ENCODE measurements at places on chromosomes 4 and X.
A peak's percentile ranks its signal among the peaks of the same experiment; 100 is the strongest.

DNA sequence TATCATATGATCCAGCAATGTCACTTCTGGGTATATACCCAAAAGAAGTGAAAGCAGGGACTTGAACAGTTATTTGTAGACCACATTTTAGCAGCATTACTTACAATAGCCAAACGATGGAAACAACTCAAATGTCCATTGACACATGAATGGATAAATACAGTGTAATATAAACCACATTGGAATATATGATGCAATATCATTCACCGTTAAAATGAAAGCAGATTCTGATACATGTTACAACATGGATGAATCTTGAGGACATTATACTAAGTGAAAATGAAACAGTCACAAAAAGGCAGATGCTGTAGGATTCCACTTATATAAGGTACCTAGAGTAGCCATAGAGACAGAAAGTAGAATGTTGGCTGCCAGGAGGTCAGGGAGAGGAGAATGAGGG lies 130.5 kb upstream of the SMAD1 start:
- no peak for DNase-seq

DNA sequence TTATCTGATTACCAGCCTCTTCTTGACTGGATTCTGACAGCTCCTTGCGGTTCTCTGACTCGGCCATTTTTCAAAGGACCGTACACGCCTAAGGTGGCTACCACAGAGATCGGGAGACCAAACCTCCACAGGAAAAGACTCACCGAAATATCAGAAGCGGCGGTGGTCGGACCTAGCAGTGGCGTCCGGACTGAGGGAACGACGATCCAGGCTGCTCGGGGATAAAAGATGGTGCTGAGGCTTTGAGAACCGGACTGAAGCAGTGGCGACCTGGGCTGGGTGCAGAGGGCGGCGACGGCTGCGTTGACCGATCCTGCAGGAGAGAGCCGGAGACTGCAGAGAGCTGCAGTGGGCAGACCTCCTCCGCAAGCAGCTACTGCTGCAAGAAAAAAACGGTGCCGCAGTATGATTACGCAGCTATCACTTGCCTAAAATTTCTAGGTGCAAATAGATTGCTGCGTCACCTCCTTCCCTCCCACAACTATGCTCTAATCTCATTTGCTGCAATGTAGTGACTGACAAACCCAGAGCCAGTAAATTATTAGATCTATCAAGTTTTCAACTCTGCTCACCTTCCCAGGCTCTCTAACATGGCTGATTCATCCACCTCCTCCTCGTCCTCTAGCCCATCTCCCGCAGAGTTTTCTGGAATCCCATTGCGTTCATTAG lies at the start of gene NAP1L2:
Gene NAP1L2 (minus strand): TSS at position 426 of the 669 bp plus-strand sequence. CDS start 359 bp downstream, at position 67.
- DNase-seq = peak; percentile 41

DNA sequence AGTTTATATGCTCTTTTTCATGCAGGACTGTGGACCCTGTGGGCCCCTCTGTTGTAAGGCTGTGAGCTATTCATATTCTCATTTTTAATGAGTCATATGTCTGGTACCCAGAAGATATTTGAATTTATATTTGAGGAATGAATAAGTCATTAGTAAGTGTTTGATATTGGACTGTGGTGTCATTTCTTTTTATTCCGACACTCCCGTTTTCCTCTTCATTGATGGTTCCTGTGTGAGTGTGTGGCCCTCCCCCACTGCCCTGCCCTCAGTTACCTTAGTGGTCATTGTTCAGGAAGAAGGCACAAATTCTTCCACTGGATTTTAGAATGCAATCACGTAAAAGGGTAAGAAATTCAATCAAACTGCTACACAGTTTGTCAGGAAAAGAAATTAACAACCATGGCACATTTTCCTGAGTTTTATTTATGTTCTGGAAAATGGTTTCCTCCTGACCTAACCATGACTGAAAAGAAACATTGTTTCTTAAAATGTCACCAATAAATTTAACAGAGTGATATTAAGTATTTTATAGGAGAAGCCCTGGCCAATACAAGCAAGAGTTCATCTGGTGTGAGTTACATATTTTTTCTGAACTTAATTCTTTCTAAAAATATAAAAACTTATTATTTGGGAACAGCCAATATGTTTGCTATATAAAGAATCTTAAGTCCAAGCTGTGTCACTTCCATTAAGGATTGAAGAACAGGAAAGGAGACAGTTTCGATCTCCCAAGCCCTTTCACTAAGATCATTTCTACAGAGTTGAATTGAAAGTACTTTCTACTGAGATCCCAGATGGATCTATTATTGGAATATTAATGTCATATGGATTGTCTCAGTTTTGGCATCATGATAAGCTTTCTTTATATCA lies 370.5 kb upstream of the ANXA10 start:
- DNase-seq = no peak

GRCh38 chr4:150136481-150136880 lies 58.2 kb downstream of the DCLK2 start:
- DNase-seq = no peak

DNA sequence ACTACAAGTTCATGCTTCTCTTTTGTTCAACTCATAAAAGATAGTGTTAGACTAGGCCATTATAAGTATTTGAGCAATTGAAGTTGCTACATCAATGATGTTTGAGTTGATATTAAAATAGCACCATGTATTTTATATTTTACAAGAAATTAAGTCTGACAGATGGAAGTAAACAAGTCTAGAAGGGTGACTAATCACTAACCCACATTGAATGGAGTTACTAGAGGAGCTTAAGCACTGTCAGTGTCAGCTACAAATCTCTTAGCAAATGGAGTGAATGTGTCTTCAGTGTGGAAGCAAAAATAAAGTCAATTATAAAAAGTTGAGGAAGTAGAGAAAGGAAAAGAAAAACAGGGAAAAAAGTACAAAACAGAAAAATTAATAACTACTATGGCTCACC lies 592.5 kb downstream of the PCDH18 start:
- no peak for DNase-seq

GRCh38 chr4:128583753-128584712 lies 225.5 kb upstream of the JADE1 start:
- peak; percentile 77 for DNase-seq
